ENCODE measurements at places on chromosomes 16 and 17.

GRCh38 chr17:31696184-31696602 is 162.9 kb downstream of the COPRS start:
- peak; percentile 43 for DNase-seq

DNA sequence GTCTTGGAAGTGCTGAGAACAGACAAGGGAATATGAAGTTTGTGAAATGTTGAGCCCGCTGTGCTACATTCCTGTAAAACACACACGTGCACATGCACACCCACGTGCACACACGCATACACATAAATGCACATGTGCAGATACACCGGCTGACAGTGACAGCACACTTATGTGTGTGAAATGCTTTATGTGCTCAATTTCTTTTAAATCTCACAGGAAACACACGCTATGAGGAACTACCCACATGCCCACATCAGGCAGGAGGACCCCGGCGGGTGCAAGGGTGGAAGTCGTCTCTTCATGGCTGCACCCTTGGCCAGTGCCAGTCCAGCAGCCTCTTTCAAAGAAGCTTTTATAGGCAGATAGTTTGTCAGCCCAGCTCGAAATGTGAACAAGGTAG is 561 bp upstream of the WFDC1 start:
- no peak for DNase-seq

GRCh38 chr16:88195269-88195705 is 187.5 kb upstream of the ZNF469 start:
- DNase-seq = no peak

GRCh38 chr17:46782250-46782953 is 36.1 kb downstream of the WNT3 start:
- DNase-seq = no peak

DNA sequence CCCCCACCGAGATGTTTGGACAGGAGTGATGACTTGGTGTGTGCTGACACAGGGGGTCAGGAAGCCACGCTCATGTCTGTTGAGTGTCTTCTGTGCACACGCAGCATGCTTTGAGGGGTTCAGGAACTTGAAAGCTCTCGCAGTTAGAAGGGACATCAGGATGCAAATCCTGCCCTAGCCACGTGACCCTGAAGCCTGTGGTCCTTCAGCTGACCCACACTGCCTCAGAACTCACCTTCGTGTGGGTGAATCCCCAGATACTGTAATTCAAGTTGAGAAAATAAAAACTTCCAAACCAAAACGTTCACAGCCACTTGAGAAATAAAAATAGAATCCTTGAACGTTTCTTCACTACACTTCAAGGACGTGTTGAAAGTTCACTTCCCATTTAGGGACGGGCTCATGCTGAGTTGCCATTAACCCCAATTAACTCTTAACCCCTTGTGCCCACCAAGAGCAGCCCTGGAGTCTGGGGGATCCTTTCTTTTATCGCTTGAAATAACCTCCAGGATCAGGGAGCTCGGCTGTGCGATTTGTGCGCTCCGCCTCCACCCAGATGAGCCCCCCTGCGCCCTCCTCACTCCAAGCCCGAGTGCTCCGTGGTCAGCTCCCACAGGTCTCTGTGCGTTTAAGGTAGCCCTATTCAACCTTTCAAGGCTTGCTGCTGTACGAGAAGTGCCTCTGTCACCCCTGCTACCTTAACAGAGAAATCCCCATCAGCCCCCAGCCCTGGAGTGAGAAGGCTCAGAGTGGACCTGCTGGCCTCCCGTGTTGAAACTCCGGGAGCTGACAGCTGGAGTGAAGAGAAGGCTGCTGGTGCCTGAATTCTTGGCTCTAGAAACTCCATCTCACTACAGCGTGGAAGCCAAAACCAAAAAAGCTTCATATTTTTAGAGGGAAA is 36.2 kb upstream of the NAT9 start:
- DNase-seq = no peak

GRCh38 chr16:4328046-4328781 is 12.3 kb downstream of the GLIS2 start:
- DNase-seq = no peak

- peak; percentile 9 for DNase-seq
These were observed 439.8 kb downstream of the SOX9 start for GRCh38 chr17:72560303-72561247.

DNA sequence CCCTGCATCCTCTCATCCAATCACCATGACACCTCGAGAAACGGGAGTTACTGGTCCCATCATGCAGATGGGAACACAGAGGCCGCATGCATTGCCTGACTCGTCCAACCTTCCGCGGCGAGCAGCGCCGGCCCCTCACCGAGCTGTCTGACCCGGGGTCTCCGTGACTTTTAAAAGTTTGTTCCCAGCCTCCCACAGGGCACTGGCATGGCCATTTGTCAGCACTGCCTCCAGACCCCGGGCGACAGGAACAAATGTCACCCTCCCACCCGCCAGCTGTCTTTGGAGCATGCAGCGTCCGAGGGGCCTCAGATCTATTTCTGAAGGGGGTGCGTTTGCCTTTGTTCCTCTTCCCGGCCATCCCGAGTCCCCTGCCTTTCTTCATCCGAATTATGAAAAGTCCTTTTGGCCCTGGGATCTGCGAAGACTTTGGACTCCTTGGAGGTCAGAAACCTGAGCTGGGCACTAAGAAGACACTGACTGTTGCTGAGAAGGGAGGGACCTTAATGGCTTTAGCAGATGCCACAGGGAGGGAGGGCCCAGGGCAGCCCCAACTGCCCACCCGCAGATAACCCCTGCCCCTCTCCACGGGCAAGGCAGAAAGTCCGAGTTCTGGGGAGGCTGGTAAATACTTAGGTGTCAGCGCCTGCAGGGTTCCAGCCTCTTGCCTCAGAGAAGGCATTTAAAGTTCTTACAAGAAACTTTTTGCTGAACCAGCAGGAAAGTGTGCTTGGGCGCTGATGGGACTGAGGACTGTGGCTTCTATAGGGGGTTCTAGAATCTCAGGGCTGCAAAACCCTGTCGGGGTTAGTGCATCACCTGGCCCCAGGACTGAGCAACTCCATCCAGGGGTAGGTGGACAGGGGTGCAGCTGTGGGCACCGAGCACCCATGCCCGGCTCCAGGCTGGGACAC is 348.1 kb downstream of the FOXL1 start:
- DNase-seq = no peak

All from forelimb muscle (tissue), 1 donor.